Stimulated activated CD8-positive, alpha-beta memory T cell treated with anti-CD3 and anti-CD28 coated beads, Interleukin-15, amount 100 ng/mL, for 24 hours (primary cell): ENCODE measurements at places on chromosomes 5 and 9.

DNA sequence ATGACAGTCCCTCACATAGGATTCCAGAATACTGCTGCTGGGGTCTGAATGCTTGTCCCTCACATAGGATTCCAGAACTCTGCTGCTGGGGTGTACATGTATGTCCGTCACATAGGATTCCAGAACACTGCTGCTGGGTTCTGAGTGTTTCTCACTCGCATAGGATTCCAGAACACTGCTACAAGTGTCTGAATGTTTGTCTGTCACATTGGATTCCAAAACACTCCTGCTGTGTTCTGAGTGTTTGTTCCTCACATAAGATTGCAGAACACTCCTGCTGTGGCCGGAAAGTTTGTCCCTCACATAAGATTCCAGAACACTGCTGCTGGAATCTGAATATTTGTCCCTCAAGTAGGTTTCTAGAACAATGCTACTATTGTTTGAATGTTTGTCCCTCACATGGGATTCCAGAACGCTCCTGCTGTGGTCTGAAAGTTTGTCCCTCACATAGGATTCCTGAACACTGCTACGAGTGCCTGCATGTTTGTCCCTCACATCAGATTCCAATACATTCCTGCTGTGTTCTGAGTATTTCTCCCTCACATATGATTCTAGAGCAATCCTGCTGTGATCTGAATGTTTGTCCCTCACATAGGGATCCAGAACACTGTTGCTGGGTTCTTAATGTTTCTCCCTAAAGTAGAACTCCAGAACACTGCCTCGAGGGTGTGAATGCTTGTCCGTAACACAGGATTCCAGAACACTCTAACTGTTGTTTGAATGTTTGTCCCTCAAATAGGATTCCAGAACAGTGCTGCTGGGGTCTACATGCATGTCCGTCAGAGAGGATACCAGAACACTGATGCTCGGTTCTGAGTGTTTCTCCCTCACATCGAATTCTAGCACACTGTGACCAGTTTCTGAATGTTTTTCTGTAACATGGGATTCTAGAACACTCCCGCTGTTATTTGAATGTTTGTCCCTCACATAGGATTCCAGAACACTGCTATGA is 200.4 kb downstream of the FOXD4L6 start:
- DNase-seq = no peak

- DNase-seq = no peak
Observed at GRCh38 chr5:116864157-116864837, 289.7 kb upstream of the SEMA6A start.

DNA sequence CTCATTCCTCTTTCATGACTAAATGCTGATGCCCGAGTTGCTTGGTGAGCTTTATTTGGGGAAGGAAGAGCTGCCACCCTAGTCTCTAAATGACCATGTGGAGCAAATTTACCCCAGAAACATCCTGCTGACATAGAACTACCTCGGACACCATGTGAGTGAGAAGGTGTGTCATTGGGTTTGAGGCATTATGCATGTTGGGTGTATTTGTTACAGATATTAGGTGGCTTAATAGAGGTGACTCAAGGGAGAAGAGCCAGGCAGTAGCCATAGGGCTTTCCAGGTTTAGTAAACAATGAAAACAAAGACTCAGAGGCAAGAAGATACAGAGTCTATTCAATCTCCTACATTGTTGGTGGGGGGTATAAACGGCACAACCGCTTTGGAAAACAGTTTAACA is 581.5 kb downstream of the CCDC171 start:
- no peak for DNase-seq

GRCh38 chr5:174514983-174515394 is 209.4 kb upstream of the MSX2 start:
- no peak for DNase-seq

GRCh38 chr9:3491450-3491849 is 34.4 kb downstream of the RFX3 start:
- DNase-seq = no peak

- DNase-seq = no peak
Observed at GRCh38 chr9:137477778-137478612, 18.9 kb upstream of the NSMF start.
